T-helper 22 cell (primary cell): ENCODE measurements at places on chromosomes 4 and X.

DNA sequence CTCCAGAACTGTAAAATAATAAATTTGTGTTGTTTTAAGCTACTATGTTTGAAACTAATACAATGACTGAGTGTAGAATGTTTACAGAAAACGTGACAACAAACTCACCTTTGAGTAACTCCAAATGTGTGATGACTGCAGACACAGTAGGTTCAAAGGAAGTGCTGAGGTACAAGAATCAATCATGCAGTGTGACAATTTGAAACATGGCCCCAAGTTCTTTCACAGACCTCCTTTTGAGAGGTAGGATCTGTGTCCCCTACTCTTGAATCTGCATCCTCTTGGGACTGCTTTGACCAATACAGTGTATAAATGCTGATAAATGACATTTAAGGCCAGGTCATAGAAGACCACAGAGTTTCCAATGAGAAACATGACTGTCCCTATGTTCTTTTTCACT, 667.7 kb upstream of the DIPK2B start:
- no peak for DNase-seq

DNA sequence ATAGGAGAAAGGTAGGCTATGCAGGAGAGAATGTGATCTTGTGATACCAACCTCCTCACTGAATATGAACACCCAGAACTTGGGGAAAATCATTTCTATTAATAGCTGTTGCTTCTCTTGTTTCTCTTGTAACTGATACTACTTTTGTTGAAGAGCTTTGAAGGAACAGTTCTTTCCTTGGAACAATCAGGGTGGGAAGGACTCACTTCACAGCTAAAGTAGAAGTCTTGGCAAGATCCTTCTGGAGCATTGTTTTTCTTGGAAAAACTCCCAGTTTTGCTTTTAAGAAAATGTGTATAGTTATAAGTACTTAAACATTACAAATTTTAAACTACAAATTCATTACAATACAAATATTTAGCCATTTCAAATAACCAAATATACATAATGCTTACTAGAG, 19.1 kb upstream of the XK start:
- DNase-seq = no peak

GRCh38 chr4:182348779-182349326, 105.7 kb downstream of the TENM3 start:
- DNase-seq = no peak

GRCh38 chrX:132958091-132958703, at the start of gene HS6ST2:
Gene HS6ST2 (minus strand): TSS chrX:132958629.
- no peak for DNase-seq

DNA sequence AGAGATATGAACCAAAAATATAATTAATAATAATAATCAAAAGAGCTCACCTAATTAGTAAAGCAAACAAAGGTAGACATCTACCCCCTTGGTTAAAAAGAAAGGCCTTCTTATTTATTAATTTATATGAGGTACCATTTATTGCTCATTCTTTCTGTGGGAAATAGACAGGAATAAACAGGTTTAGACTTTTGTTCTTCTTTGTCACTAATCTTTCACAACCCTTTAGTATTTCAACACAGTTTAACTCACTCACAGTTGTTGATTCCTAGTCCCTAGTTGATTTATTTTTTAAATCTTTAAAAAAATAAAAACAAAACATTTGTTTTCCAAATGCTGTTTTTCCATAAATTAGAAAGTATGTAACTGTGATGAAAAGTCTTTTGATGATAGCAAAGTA, 5.6 kb downstream of the PPARGC1A start:
- no peak for DNase-seq
